ENCODE measurements at places on chromosomes 4 and X.

- DNase-seq = no peak
These were observed 12.9 kb downstream of the CD99 start for GRCh38 chrX:2703991-2704369.

GRCh38 chr4:71538528-71538927, 199.7 kb downstream of the SLC4A4 start:
- no peak for DNase-seq

- no peak for DNase-seq
These were observed 3.3 kb downstream of the ITIH6 start for GRCh38 chrX:54794795-54795194.

GRCh38 chr4:140952717-140953116, 180.6 kb downstream of the RNF150 start:
- DNase-seq = no peak

GRCh38 chr4:45580334-45580733, 543.5 kb downstream of the GABRG1 start:
- no peak for DNase-seq

- no peak for DNase-seq
These were observed 82.8 kb upstream of the CAMK2D start for GRCh38 chr4:113844369-113844768.

GRCh38 chr4:101005659-101006058, 341.7 kb downstream of the PPP3CA start:
- DNase-seq = no peak

DNA sequence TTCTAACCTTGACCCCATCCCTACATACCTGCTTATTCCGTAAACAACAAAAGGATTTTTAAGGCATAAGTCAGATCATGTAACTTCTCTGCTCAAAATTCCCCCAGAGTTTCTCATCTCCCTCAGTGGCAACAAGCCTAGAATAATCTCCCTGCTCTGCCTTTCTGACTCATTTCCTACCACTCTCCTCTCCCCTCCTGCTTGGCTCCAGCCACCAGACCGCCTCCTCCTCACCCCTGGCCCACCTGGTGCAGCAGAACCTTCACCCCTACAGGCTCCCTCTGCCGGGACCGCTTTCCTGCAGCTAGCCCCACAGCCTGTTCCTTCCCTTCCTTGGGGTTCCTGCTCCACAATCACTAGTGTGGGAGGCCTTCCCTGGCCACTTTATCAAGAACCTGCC, 32.1 kb downstream of the TSPAN5 start:
- DNase-seq = no peak

DNA sequence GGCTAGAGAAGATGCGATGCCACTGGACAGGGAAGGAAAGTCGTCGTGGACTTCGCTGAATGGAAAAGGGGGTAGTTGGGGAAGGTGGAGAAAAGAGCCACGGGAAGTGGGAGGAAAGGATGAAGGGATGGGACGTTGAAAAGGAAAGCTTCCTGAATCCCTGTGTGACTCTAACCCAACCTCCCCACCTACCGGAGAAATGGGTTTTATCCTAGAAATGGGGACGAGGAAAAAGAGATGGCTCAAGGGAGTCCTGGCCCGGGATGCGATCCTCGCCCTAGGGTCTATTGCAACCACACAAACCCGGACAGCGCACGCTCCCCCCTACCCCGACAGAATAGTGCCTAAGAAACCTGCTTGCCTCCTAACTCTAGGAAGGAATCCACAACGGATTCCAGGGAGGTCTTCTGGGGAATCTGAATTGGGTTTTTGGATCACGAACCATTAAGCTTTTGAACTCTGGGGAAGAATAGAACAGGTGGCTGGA, 738 bp upstream of the TSPAN5 start:
- no peak for DNase-seq

DNA sequence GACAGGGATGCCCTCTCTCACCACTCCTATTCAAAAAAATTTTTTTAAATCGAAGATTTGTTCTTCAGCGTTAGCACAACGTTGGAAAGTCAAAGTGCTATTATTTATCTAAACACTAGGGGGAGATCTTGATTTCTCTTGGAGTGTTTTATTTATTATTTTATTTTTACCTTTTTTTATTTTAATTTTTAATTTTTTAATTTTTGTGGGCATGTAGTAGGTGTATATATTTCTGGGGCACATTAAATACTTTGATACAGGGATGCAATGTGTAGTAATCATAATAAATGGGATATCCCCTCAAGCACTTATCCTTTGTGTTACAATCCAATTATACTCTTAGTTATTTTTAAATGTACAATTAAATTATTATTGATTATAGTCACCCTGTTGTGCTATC, 37.4 kb upstream of the SLC10A4 start:
- no peak for DNase-seq

GRCh38 chr4:141078871-141079270, 54.4 kb downstream of the RNF150 start:
- DNase-seq = no peak

DNA sequence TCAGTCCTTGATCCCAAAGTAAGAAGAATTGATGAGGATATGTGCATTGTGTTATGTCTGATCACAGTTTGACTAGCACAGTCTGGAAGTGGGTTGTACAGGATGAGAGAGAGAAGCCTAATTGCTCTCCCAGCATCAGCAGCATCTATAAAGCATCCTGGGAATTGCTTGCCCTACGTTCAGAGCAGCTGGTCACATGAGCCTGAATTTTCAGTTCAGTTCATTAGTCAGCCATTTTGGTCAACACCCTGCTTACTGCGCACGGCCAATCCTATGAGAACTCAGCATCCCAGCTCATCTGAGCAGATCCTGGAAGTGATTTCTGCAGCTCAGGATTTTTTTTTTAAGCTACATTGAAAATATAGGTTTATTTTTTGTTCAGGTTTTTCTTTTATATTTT, at the start of gene RUFY3:
Gene RUFY3 (plus strand): TSS at position 218 of the 400 bp plus-strand sequence. CDS start 610 bp downstream, outside the sequence.
- no peak for DNase-seq

DNA sequence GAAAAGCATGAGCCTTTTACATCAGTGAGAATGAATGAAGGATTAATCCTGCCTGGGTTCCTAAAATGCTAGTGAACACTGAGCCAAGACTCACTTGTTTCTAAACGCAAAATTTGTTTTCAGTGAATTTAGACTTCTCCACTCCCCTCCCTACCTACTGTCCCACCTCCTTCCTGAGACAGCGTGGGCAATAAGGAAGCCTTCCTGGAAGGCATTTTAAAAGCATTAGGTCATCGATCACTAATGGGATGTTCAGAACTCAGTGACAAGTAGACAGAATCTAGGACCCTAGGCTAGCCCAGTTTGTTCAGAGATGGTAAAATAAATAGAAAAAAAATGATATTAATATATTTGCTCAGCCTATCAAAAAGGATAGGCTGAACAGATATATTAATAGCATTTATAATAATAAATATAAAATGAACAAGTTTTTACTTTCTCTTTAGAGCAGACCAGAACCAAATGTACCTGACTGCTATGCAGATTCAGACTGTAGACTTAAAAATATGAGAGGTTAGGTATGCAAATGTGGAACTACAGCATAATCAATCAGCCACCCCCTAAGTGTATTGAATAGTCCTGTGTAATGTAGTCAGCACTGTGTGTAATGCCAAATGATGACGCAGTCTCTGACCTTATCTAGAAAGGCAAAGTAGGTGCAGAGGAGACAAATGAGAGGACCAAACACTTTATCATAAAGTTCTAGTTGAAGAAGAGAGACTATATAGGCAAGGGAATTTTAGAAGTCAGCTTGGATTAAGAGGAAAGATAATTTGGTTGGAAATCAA, 331.1 kb downstream of the GPAT3 start:
- DNase-seq = no peak
